SK-N-SH treated with all-trans-retinoic acid at 6 μM for 48 hours (cell line): ENCODE measurements at places on chromosomes 2 and 18.

- ATAC-seq = no peak
These were observed 21.6 kb upstream of the TMEM17 start for GRCh38 chr2:62527478-62528210.

GRCh38 chr2:953408-953807 lies 2.8 kb downstream of the SNTG2 start:
- no peak for ATAC-seq

DNA sequence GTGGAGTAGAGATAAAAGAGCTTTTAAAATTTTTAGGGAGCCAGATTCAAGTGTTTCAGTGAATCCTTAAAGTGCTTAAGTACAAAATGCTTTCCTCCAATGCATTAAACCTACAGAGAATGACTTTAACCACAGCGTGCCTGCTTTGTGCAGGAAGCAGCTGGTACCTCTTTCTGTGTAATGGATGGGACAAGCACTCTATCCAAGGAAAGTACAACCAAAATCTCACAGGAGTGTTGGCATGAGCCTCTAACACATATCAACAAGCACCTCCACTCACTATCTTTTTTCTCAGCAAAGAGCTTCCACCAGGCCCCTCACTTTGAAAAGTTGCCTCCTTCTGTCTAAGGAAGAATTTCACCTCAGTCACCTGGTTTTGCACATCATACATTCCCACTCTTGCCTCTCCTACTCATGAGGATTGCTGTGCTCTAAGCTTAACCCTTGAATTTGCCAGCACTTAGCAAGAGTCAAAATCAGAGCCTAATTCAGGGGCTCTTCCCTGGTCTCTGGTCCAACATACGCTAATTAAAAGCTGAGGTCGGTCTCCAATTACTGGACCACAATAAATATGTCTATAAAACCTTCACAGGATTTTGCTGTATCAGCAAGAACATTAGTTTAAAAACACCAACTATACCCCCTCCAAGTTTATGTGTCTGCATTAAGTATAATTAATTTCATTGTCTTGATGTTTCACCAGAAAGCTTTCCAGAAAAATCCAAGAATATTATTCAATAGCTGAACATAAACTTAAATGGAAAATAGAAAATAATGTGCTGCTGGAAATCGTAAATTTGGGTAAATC lies 68.9 kb downstream of the ZNF521 start:
- no peak for ATAC-seq

DNA sequence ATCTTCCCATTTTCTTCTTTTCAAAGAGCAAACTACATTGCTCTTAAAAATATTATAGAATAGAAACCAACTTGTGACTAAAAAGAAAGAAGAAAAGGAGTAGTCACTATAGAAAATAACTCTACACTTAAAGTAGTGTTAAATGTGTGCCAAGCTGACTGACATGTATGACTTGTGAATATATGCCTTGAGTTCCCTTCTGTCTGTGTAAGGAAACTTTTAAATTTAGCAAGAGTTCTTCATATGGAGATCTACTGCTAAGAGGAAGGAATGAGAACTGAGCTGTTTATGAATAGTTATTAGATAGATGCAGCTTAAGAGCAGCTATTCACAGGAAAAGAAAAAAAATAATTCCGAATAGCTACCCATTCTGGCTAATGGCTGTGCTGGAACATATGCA lies 1221.7 kb upstream of the ZEB2 start:
- no peak for ATAC-seq

- ATAC-seq = no peak
These were observed 1.1 kb upstream of the CDCA7 start for GRCh38 chr2:173353556-173353955.

DNA sequence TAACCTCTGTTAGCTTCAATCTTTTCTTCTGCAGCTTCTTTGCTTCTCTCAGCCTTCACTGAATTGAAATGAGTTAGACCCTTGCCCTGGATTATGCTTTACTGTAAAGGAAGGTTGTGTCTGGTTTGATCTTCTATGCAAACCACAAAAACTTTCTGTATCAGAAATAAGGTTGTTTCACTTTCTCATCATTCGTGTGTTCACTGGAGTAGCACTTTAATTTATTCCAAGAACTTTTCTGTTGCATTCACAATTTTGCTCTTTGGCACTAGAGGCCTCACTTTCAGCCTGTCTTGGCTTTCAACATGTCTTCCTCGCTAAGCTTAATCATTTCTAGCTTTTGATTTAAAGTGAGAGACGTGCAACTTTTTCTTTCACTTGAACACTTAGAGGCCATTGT lies 365.3 kb downstream of the TDRD15 start:
- ATAC-seq = no peak

DNA sequence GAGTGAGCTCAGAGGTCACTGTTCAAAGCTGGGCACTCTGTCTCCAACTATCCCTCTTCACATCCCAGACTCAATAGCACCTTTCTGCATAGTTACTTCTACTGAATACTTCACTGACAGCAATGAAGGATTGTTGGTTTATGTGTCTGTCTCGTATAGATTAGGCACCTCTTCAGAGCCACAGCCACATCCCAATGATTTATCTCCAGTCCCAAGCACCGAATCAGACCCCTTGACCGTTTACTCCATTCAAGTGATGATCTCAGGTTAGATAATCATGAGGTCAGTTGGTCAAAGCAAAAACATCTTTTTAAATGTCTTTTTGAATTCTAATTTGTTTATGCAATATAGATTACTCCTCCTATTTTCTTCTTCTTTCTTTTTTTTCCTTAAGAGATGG lies 14.7 kb downstream of the NEDD4L start:
- no peak for ATAC-seq

DNA sequence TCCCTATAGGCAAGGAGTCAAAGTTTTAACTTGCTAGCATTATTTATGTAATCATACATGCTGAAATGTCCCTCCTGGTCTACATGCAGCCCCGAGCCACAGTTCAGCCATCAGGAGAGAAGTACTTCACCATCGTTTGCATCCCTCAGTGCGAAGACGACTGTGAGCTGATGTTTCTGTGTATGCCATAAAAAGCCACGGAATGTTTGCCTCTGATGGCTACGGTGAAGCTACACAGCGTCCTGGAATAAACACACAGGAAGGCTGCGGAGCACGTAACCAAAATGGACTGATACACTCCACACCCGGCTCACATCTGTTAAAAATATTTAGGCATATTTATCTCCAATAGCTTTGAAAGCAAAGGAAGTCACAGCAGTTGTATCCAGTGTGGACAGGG lies 4.3 kb upstream of the SALL3 start:
- ATAC-seq = no peak

GRCh38 chr18:71371951-71372605 lies 1083.2 kb downstream of the SOCS6 start:
- ATAC-seq = no peak

- ATAC-seq = no peak
These were observed 7.0 kb upstream of the TYMS start for GRCh38 chr18:650428-650858.

DNA sequence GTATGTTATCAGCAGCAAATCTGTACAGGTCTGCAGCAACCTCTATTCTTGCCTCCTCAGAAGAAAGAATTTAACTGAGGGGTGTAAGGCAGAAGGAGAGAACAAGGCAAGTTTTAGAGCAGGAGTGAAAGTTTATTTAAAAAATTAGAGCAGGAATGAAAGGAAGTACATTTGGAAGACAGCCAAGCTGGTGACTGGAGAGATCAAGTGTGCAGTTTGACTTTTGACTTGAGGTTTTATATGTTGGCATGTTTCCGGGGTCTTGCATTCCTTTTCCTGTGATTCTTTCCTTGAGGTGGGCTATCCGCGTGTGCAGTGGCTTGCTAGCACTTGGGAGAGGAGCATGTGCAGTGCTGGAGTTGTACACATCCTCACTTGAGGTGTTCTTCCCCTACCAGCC lies 16.5 kb upstream of the CERS6 start:
- ATAC-seq = no peak

DNA sequence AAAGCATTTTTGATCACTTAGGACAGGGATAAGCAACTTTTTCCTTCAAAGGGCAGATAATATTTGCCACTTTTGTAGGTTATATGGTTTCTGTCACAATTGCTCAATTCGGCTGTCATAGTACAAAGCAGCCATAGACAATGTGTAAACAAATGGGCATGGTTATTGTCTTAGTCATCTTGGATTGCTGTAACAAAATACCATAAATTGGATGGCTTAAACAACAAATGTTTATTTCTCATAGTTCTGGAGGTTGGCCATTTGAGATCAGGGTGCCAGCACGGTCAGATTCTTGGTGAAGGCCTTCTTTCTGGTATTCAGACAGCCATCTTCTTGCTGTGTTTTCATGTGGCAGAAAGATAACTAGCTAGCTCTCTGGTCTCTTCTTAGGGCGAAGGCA lies 91.2 kb downstream of the TAF4B start:
- ATAC-seq = no peak

DNA sequence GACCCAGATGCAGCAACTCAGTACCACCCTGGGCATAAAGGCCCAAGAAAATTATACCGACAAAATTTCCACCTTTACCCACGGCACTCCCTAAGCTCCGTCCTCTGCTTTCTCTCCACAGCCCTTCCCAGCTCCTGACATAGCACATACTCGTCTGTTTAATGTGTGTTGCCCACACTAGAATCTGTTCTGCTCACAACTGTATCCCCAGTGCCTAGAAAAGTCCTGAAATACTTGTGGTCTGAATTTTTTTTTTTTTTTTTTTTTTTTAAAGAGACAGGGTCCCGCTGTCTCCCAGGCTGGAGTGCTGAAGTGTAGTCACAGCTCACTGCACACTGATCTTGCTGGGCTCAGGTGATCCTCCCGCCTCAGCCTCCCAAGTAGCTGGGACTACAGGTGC lies 62.3 kb downstream of the ADCY3 start:
- no peak; the same call in 1 of the 3 replicates for ATAC-seq

DNA sequence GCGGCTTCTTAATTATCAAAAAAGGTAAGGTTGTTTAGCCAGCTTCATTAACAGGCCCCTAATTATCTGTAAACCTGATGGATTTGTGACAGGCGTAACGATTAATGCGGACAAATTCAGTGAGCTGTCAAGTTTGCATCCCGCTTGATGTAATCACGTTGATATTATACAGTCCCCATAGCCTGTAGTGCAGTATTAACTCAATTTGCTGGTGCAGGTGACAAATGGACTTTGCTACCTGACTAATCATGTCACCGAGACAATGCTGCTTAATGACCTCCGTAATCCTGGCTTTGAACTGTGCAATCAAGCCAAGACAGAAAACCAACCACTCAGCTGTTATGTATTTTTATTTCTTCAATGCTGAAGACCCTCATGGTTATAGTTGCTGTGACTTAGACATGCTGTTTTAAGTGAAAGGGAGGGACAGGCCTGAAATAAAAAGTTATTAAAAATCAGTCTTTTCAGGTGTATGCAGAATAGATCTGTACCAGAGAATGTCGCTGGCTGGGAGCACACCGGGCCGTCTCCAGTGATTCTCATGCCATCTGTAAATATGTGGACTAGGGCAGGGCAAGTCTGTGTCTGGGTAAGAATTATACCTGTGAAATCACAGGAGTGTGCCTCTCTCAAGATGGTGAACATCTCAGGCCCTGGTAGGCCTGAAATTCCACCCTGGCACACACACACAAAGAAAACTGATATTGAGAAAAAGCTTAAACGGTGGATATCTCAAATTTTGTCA lies 4.3 kb downstream of the TSHZ1 start:
- ATAC-seq = no peak

DNA sequence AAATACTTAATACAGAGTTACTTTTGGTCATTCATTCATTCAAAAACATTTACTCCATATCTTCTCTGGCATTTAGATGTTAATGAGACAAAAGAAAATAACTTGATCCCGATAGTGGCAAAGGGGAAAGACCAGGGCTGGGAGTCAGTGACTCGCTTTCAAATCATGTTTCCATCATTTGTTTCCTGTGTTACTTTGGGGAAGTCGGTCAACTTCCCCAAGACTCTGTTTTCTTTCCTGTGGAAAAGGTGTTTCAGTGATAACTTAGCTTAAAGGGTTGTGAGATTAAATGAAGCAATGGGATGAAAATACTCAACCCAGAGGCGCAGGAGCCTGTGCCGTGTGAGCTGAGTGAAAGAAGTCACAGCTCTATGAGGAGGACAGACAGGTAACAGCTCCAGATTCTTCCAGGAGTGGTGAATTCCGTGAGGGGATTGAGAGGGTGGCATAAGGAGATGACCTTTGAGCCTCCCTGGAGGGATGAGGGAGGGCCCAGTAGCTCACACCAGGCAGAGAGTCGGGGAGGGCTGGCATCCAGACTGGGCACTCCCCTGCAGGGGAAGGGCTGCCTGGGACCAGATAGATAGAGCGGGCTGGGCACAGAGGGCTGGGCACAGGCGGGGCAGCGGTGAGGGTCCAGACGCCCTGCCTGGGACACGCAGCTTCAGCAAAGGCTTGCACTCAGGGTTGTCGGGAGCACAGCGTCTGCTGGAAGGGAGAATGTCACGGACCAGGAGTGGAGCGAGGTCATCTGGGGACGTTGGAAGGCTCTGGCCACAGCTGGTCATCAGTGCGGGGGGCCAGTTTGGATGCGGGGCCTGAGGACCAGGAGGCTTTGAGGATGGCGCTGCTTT lies 70.1 kb downstream of the TSHZ1 start:
- ATAC-seq = no peak

DNA sequence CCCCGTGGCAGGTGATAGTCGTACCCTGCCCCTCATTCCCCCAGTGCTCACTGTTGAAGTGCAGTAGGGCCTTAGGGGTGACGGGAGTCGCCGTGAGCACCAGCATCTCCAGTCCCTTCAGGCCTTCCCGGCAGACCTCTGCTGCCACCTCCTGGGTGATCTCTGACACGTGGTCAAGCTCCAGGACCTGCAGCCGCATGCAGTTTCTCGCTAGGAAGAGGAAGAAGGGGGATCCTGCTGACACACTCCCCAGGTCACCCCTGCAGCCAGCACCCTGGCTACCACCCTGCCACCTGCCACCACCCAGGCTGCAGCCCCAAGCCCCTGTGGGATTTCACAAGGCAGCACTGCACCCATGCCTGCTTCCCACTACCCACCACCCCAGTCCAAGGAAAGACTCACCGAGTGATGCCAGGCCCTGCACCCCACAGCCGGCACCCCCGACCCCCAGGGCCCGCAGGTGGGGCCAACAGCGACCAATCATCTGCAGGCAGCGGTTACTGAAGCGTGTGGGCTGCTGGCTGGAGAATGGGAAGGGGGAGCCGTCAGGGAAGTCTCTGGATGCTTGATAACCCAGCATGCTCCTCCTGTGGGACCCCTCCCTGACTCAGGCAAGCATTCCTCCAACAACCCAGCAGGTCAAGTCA lies 23.8 kb downstream of the FBXO41 start:
- peak; percentile 71 for ATAC-seq

DNA sequence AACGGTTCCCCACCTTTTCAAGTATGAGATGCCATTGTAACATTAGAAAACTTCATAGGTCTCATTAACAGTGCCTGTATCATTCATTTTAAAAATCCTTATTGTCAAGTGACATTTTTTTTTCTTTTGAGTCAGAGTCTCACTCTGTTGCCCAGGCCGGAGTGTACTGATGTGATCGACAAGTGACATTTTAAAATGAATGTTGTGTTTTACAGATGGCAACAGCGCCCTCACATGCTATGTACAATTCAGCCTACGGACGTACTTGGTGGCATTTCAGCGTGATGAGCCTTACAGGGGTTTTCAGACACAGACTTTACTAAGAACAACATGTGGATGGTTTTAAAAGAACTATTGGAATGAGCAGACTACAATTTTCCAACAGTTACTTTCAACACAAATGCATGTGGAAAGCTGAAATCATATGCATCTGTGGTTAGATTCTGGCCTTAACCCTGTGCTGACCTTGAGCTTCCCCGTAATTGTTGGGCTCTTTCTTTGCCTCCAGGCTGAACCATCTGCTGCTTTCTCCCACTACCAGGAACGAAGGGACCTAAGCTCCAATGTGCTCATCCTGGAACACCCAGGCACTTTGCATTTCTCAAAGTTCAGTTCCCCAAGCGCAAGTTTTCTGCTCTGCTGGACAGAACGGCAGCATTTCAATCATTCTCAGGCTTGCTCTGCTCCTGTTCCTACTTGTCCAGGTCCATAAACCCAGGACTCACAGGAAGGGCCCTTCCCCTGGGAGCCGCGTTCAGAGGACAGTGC lies 119.9 kb upstream of the NDUFV2 start:
- peak; percentile 88 for ATAC-seq
